Activated T-helper 17 cell treated with anti-CD3 and anti-CD28 coated beads, Interleukin-2, amount 50 U/mL, for 72 hours (primary cell): ENCODE measurements at places on chromosomes 7 and 10.
A peak's percentile ranks its signal among the peaks of the same experiment; 100 is the strongest.

- ATAC-seq: peak; percentile 52
Measured at GRCh38 chr7:3117488-3118231, 74.0 kb upstream of the CARD11 start.

GRCh38 chr7:134885967-134886352, 100.3 kb upstream of the AGBL3 start:
- ATAC-seq: no peak

DNA sequence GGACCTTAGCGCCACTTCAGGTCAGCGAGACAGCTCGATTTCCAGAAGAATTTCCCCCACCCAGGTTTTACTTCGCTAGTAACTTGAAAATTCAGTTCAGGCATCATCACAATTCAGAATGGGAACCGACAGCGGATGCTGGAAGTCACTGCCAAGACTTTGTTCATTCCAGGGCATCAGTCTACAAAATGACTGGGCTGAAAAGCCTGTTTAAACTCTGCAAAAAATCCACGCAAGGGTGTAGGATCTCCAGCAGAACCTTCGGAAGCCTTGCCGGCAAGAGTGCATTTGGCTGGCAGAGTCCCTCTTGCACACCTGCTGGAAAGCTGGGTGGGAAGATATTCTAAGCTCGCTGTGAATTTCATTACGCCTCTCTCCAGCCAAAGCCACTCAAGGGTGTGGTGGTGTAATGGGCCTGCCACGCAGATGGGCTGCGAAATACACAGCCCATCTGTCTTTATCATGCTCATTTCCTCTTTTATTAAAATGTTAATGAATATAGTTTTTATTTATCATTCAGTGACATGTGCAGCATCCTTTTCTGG, 672.0 kb upstream of the FOXK1 start:
- ATAC-seq: no peak

GRCh38 chr10:105797234-105797890, 1156.3 kb downstream of the SORCS3 start:
- no peak for ATAC-seq

- ATAC-seq: no peak
Measured at GRCh38 chr10:7362471-7362870, 48.4 kb downstream of the SFMBT2 start.

DNA sequence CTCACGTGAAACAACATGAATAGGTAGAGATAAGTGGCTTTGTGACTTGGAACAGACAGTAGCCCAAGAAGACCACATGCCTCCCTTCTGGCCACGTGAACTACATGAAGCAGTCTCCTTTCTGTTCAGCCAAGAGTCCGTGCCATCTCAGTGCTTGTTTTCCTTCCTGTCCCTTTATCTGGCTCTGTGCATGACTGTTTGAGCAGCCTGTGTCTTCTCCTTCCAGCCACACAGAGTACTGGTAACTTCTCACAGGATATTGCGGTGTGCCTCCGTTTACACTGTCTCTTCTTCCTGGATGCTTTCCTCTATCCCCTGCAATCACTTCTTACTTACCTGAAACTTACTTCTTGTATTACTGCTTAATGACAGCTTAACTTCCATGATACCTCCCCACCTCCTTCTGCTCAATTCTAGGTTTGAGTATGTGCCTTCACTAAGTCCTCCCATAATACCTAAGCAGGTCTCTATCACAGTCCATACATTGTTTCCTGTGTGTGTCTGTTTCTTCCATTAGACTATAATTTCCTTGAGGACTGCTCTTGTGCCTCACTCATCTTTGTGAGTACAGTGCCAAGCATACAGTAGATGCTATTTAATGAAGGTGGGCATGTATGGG, 748.7 kb downstream of the AUTS2 start:
- peak; percentile 66 for ATAC-seq

DNA sequence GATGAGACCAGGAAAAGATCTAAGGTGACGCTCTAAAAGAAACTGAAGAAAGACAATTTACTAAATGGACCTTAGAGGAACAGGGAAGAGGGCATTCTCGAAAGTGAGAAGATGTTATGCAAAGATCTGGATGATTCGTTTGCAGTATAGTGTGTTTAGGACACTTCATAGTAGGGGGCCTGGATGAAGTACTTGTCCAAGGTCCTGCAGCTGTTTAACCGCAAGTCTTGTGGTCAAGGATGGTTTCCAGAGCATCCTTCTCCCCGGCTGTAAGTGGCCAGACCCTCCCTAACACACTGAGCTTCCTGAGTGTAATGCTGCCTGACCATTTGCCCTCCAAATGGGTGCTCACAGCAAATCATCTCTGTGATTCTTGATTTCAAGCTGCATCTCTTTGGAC, 101.6 kb downstream of the XPNPEP1 start:
- ATAC-seq: no peak

GRCh38 chr7:117590191-117590590, 110.4 kb downstream of the CFTR start:
- ATAC-seq: no peak

- ATAC-seq: no peak
Measured at GRCh38 chr7:116561697-116562483, 37.1 kb downstream of the CAV1 start.

- no peak for ATAC-seq
Measured at GRCh38 chr10:100999742-101000126, at the start of gene LZTS2. TSS of gene LZTS2 (plus strand) at chr10:100999808. CDS start at chr10:101002539, 2,731 bp downstream.

GRCh38 chr7:27073076-27073475, 22.7 kb downstream of the HOXA1 start:
- no peak for ATAC-seq

DNA sequence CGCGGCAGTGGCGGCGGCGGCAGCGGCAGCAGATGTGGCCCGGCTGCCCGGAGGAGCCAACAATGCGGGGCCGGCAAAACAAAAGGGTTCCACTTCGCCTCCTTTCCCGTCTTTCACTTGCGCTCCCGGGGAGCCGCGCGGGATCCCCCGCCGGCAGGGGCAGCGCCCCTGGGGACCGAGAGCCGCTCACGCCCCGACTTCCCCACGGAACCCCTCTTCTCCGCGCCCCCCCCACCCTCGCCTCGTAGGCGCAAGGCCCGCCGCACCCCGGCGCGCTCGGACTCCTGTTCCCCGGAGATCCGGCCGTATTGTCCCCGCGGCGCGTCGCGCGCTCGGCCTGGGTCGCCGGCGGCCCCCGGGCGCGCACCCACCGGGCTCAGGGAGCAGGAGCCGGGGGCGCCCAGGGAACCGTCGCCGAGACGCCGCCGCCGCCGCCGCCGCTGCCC, 854 bp downstream of the CTBP2 start:
- ATAC-seq: no peak

DNA sequence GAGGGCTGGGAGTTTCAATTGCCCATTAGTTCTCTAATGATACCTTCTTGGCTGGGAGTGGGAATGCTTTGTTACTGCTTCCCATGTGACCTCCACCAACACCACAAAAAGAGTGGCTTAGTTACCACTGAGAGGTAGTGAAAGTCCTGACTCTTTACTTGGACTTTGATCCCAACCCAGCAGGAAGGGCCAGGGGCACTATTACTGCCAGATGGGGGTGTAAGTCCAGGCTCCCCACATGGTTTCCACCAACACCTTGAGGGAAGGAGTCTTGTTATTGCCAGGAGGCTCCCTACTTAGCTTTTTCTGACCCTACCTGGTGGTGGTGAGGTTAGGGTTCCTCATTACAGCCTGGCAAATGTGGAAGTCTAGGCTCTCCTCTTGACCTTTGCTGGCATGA, 11.4 kb downstream of the GGCT start:
- ATAC-seq: no peak

- ATAC-seq: no peak
Measured at GRCh38 chr7:157679607-157680006, 342.8 kb downstream of the DNAJB6 start.

- ATAC-seq: peak; percentile 25
Measured at GRCh38 chr7:158973440-158973839, 117.1 kb downstream of the DYNC2I1 start.
